ENCODE measurements at places on chromosomes 5 and 9.

DNA sequence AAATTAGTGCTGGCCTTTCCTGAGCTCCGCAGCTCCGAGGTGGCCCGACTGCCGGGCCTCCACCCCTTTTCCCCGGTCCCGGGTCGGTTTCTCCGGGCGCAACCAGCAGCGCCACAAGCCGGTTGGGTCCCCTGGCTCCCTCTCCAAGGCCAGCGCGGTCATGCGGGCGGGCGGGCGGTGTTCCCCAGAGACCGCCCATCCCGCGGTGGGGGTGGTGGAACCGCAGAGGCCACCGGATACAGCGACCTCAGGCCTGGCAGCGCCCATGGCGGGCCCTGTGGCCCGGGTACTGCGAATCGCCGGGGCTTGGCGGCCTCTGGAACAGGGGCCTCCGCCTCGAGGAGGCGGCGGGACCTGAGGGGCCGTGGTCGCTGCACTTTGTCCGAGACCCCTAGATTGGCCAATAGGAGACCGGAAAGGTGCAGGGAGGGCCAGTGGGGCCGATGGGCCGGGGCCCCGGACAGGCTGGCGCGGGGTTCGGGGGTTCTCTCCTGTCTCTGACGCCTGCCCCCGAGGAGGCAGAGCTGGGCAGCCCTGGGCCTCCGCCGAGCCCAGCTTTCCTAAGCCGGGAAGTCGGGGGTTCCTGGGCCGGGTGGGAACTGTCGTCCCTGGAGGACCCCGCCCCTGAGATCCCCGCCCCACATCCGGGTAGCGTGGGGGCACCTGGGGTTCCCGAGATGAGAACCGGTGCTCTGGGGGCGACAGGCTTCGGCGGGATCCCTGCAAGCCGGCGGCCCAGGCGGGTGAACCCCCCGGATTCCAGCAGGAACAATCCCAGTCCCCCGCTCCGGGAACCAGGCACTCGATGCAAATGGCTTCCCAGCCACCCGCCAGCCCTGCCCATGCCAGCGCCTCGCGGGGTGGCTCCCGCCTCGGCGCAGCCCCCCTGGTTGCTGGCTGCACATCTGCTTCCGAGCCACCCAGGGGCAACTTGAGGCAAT lies 293.9 kb downstream of the ZSWIM6 start:
- DNase-seq: no peak

GRCh38 chr9:77442436-77442835 lies 205.7 kb downstream of the GNA14 start:
- DNase-seq: no peak

- no peak for DNase-seq
These were observed 11.9 kb upstream of the SRFBP1 start for GRCh38 chr5:121949885-121950284.

DNA sequence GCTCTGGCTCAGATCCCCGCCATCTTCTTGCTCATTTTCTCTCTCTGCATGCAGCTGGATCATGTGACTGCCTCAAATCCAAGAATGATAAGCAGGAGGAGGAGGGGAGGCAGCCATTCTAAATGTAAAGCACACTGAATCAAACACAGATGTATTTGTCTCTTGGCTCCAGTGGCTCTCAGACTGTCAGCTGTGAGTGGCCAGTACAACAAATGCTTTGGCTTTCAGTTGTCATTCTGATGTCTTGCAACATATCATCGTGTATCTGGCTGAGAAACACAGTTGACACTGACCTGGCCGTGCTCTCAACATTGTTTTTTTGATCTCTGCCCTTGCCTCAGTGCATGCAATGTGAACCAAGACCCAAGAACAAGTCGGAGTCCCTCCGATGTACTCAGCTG lies 233.1 kb downstream of the ADAMTSL1 start:
- DNase-seq: no peak

GRCh38 chr5:16943846-16944678 lies 8.0 kb upstream of the MYO10 start:
- no peak for DNase-seq

DNA sequence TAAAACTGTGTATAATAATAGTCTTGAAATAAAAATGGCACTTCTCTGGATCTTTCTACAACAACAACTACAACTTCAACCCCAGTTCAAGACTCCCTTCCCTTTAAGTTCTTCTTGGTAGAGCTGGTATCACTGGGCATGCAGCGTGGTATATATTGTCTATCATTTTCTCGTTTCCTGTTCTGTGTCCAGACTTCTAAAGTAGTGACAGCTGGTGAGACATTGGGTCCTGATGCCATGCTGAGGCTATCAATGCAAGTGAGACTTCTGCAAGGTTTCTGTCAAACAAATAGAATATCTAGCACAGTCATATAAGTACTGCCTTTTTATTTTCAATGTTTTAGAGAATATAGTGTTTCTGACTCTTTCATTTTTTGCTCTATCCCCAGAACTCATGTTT lies 123.0 kb upstream of the GRIN3A start:
- no peak for DNase-seq

Data from smooth muscle cell of the brain vasculature (primary cell).